ENCODE measurements at places on chromosomes 6 and 20. TPM values are rescaled to one million over a fixed set of nuclear protein-coding genes. Genes with fewer than 3 reads are reported as not detected.

The SLC26A8 gene
- total RNA-seq: 0.04 TPM

GRCh38 chr20:63092660-63093215 is 86.0 kb upstream of the BHLHE23 start:
- ATAC-seq: no peak

- no peak for ATAC-seq
Measured at GRCh38 chr6:117268924-117269323, 3.6 kb downstream of the VGLL2 start.

GRCh38 chr6:43740961-43741764 is 28.8 kb upstream of the VEGFA start:
- no peak for ATAC-seq

DNA sequence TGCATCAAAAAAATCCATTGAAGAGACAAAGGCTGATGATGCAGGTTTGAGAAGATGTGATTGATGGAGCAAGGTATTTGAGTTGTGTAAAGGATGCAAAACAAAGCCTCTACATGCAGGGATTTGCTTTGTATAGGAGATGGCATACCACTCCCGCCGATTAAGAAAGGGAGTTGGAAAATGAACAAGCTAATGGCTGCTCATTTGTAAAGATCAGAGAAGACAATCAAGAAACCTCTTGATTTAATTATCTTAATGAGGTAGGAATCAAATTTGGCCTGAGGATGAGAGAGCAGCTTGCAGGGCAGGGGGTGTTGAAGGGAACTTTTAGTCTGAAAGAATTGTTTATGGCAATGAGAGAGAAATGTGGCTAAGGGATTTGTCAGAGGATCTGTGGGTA is 448.2 kb upstream of the ADGRB3 start:
- ATAC-seq: no peak

The GGTLC1 gene
- not detected for total RNA-seq

DNA sequence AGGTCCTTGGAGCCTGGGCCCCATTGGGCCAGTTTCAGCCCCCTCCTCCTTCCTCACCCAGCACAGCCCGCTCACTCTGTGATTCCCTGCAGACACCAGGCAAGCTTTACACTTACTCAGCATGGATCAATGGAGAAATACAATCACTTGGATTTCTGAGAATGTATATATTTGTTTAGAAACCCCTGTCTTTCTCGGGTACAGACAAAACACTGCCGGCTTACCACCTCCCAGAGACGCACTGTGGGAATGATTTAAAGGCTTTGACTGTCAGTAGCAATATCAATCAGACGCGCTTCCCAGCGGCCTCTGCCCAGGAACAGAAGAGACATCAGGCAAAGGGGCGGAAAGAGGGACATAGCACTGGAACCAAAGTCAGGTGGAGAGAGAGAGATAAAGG is 186.5 kb downstream of the MAFB start:
- no peak for ATAC-seq

The AVP gene
- not detected for total RNA-seq

- no peak for ATAC-seq
Measured at GRCh38 chr6:55941702-55942101, 66.3 kb upstream of the BMP5 start.

DNA sequence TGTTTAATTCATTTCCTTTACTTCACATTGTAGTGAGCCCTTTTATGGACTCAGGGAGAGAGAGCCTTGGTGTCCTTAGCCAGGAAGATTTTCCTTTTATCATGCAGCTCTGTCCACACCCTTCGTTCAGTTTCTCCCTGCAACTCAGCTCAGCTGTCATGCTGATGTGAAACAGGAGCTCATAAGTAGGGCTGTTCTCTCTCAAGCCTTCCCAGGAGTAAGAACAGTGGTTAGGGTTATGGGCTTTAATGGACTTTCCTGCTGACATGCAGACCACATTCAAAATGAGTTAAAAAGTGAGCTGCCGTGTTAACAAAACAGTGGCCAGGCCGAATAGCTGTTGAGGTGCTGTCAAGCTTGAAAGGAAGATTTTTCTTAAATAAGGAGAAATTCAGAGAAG is 104.1 kb downstream of the BCKDHB start:
- no peak for ATAC-seq

The SPTLC3 gene
- 9.0 TPM for total RNA-seq

DNA sequence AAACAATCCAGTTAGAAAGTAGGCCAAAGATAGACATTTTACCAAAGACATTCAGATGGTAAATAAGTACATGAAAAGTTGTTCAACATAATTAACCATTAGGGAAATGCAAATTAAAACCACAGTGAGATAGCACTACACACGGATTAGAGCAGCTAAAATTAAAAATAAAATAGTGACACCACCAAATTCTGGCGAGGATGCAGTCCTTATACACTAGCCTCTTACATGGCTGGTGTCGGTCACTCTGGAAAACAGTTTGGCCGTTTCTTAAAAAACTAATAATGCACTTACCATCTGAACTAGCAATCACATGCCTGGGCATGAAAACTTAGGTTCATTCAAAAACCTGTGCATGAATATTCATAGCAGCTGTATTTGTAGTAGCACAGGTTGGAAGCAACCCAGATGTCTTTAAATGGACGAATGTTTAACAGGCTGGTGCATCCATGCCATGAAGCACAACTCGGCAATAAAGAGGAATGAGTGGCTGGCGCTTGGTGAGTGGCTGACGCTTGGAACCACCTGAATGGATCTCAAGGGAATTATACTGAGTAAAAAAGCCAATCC is 77.0 kb downstream of the FAM120B start:
- ATAC-seq: no peak

- ATAC-seq: no peak
Measured at GRCh38 chr6:63734923-63735322, 99.3 kb downstream of the PHF3 start.

DNA sequence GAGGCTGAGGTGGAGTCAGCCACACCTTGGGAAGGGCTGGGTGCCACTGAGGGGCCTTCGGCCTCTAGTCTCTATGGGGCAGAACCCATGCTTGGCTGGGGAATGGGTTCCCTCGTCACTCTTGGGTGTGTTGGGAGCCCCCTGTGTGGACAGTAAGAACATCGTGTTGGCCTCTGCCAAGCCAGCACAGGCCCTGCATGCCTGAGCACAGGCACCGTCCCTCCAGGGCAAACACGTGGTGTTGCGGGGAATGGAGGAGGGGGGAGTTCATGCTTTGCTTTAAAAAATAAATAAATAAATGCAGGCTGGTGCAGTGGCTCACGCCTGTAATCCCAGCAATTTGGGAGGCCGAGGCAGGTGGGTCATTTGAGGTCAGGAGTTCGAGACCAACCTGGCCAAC is 63.0 kb downstream of the EZR start:
- ATAC-seq: peak; percentile 9

The CRYBG1 gene
- 124 TPM for total RNA-seq

DNA sequence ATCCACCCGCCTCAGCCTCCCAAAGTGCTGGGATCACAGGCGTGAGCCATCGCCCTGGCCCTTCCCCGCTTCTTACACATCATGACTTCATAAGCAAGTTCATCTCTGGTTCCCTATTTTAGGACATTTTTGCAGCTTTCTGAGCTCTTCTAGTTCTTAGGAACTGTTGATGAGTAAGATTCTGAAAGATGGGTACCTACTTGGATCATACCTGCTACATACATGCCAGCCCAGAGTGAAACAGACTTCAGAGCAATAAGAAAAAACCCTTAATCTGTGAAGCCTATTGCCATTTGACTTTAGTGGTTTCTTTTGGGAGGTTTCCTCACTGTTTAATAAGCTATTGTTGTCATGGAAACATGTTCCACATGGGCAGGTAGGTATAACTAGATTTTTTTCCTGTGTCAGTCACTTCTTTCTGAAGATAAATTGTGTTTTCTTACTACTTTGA is 27.9 kb upstream of the TMEM217 start:
- no peak for ATAC-seq

The ADGRF5 gene
- 2.5 TPM for total RNA-seq

DNA sequence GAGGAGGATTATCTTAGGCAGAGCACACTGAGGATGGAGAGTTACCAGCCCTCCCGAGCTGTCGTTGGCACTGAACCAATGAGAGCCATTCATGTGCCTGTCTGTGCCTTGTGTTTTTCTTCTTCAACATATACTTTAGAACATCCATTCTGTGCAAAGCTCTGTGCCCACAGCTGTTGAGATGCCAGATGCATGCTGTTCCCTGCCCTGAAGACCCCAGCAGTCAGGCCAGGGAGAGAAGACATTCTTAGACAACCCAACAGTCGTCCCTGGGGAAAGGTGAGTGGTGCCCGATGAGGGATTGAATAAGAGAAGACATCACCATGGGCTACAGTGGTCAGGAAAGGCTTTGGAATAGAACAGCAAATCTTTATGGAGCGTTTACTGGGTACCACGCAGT is 114.1 kb downstream of the NRN1 start:
- ATAC-seq: peak; percentile 38

DNA sequence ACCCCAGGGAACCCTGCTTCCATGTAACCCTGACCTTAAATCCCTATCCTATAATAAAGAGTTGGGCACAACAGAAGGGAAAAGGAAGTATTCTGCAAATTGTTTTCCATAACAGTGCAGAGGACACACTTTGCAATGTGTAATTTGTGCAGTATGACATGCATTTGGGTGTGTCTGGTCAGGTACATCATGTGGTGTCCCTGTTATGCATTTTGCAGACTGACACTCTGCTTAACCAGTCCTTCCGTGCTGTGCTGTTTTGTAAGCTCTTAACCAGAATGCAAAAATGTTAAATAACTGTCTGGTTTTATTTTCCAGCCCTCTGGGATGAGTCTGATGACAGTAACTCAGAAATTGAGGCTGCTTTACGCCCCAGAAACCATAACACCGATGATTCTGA is 57.0 kb upstream of the XRN2 start:
- peak; percentile 81 for ATAC-seq

The CD40 gene
- total RNA-seq: 7.4 TPM

GRCh38 chr6:104639668-104640067 is 220.1 kb downstream of the HACE1 start:
- no peak for ATAC-seq

- no peak for ATAC-seq
Measured at GRCh38 chr6:11912420-11912819, 99.7 kb upstream of the HIVEP1 start.

The OPN5 gene
- not detected for total RNA-seq

The DNPH1 gene
- total RNA-seq: 40.2 TPM

- ATAC-seq: peak; percentile 2
Measured at GRCh38 chr6:30344191-30344867, 627 bp upstream of the RPP21 start.

DNA sequence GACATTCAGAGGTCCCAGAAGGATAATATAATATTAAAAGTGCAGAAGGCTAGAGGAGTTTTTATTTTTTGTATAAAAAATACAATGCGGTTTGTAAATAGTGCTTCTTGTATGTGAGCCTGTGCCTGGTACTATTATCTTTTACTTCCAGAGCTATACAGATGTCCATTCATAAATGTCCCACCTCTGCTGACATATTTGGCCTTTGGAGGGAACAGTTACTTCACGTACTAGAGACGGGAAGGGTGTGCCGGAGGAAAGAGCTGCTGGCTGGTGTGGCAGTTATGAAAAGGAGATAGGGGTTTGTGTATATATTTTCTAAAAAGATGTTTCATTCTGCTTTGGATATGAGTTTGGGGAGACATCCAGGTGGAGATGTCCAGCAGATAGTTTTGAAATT is 8.8 kb downstream of the CD109 start:
- no peak for ATAC-seq

The SYNGAP1 gene
- 7.1 TPM for total RNA-seq

DNA sequence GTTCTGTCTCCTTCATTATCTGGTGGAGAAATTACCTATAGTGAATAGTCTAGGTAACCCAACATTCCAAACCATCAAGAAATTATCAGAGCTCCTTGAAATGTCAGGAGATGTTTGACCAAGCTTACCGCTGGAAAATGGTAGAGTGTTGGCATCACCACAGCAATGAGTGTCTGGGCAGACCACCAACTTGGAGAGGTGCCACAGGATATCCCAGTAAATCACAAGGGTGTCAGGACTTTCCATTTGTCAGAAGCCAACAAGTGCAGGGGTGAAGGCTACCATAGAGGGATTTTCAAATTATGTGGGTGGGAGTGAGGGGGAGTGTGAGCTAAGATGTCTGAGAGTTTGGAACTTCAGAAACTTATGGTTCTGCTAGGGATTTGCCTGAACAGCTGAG is 73.2 kb downstream of the VGLL2 start:
- no peak for ATAC-seq

- no peak for ATAC-seq
Measured at GRCh38 chr6:167290786-167291622, at the start of gene UNC93A. UNC93A (plus strand) TSS chr6:167291315; CDS start chr6:167291490, 175 bp downstream.

DNA sequence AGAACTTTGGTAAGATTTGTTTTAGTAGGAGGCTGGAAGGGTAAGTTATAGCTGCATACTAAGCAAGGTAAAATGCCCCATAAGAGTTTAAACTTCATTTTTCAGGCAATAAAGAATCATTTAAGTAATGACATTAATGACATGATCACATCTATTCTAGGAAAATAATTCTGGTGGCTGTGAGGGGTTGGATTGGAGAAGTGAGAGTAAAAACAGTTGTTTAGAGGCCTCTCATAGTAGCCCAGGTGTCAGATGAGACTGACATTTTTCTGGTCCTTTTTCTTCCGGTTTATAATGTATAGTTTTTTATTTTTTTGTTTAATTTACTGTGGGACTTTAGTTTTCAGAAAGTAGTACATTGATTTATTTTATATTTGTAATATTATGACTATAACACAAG is 40.8 kb downstream of the ITCH start:
- no peak for ATAC-seq
